Activated T-helper 17 cell treated with anti-CD3 and anti-CD28 coated beads, Interleukin-2, amount 50 U/mL, for 72 hours (primary cell): ENCODE measurements at places on chromosomes 5 and 9. TPM values are rescaled to one million over a fixed set of nuclear protein-coding genes. Genes with fewer than 3 reads are reported as not detected.
A peak's percentile ranks its signal among the peaks of the same experiment; 100 is the strongest.

The NDUFAF2 gene
- total RNA-seq: 13.6 TPM

The PDE8B gene
- not detected for total RNA-seq

The FBLL1 gene
- 1.1 TPM for total RNA-seq

The PCDHB12 gene
- total RNA-seq: not detected

The MLLT3 gene
- total RNA-seq: 54.9 TPM

The DNAI1 gene
- total RNA-seq: not detected

The MAP1B gene
- 0.11 TPM for total RNA-seq

DNA sequence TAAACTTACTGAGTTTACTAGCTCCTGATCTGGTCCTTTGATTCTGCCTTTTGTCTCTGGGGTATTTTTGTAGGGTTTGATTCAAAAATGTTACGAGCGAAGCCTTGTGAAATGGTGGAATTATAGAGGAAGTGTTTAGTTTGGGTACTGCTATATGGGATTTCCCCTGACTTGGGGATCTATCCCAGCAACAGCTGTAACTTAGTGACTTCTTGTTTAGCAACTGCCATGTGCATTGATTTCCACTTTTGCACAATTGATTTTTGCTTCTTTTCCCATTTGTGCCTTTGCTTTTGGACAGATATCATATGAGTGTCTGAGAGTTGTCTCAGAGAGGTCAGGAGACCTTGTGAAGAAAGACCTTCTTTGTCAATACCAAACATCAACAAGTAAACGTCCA is 248.5 kb upstream of the DAP start:
- no peak for ATAC-seq

DNA sequence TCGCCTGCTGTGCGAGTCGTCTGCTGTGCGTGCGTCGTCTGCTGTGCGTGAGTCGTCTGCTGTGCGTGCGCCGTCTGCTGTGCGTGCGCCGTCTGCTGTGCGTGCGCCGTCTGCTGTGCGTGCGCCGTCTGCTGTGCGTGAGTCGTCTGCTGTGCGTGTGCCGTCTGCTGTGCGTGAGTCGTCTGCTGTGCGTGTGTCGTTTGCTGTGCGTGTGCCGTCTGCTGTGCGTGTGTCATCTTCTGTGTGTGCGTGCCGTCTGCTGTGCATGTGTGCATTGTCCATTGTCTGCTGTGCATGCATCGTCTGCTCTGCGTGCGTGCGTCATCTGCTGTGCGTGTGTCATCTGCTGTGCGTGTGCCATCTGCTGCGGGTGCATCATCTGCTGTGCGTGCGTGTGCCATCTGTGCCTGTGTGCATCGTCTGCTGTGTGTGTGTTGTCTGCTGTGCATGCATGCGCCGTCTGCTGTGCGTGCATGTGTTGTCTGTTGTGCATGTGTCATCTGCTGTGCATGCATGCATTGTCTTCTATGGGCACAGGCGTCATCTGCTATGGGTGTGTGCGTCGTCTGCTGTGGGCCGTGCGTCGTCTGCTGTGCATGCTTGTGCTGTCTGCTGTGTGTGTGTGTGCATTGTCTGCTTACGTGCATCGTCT is 68.6 kb upstream of the IRX4 start:
- no peak for ATAC-seq

DNA sequence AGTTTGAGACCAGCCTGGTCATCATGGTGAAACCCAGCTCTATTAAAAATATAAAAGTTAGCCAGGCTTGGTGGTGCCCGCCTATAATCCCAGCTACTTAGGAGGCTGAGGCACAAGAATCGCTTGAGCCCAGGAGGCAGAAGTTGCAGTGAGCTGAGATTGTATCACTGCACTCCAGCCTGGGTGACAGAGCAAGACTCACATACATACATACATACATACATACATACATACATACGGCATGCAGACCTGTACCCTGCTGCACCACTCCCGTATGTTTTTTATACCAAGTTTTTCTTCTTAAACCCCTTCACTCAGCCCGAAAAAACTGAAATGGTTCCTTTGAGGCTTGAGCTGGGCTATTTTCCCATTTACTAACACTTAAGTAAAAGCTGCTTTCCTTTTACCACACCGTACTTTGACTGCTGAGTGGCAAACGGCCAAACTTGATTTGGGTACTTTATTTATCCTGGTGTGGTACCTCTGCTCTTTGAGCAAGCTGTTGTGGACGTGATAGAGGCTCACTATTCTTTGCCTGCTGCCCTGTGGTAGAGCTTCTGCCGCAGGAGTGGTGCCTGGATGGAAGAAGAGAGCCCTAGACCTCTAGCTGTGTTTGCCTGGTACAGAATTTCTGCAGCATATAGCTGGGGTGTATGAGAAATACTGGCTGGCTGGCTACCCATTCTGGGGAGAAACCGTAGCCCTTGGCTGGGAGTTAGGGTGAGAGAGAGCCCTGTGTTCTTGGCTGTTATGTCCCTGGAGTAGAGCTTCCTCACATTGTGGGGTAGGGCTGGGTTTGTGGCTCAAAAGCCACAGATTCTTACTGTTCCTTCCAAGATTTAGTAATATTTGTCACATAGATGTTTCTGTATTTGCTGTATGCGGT is 19.4 kb downstream of the IPO11 start:
- no peak for ATAC-seq

DNA sequence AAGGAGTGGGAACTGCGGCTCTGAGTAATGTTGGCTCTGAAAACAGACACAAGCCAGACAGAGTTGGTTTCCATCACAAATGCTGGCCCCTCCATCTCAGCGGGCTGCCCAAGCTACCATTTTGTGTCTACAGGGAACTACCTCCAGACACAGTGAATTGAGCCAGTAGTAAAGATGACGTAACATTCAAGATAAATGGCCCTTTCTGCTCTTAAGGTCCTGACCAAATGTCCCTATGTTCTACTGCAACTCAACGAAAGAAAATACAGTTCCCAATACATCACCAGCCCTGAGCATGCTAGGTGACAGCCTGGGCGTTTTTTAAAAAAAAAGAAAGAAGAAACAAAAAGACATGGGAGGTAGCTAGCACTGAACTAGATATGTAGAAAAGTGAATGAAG is 227.8 kb upstream of the RASEF start:
- ATAC-seq: no peak

- no peak for ATAC-seq
Measured at GRCh38 chr5:66646570-66646969, 50.4 kb downstream of the MAST4 start.

- ATAC-seq: peak; percentile 31
Measured at GRCh38 chr5:81188962-81189361, 44.2 kb upstream of the CKMT2 start.

GRCh38 chr9:96523374-96523773 is 73.4 kb downstream of the HABP4 start:
- no peak for ATAC-seq

DNA sequence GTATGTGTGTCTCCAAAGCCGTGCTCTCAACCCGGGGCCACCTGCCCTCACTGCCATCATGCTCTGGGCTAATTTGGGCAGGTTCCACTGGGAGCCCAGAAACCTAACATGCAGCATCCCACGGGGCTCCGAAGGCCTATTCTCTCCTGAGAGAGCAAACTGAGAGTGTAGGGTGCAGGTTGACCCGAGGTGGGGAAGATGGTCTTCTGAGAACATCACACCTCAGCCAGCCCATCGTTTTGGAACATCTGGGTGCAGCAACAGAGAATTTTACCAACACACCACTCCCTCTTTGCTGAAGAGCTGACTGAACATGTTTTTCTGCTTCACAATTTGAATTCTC is 294.6 kb upstream of the TUT7 start:
- no peak for ATAC-seq

GRCh38 chr5:151491062-151491461 is 43.7 kb downstream of the SLC36A1 start:
- ATAC-seq: no peak

- no peak for ATAC-seq
Measured at GRCh38 chr5:10502130-10502529, 60.5 kb downstream of the ROPN1L start.

GRCh38 chr5:129359450-129359849 is 100.6 kb upstream of the ADAMTS19 start:
- no peak for ATAC-seq

DNA sequence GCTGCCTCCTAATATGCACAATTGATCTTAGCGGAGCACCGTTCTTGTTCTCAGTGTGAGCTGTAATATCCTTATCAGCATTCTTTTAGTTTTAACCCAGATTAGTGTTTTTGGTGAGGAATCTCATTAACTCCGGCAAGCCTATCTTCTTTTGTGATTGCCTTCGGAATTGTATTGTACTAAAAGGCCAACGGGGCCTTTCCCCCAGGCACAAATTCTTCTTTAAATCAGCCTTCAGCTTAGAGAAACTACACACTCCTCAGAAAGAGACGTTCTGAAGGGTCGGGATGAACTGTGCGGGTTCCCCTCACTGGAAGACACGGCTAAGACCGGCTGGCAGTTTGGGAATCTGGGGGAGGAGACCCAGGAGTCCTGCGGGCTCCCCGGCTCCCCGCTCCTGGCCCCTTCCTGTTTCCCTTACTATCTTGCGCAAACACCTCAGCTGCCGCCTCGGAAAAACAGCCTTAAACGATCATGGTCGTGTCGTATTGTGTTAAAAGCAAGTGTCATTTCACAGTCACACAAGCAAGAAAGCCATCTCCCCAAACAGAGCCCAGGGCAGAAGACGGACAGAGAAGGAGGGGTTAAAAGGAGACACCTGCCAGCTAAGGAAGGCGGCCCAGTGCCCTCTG is 353.1 kb upstream of the IRX2 start:
- ATAC-seq: no peak

DNA sequence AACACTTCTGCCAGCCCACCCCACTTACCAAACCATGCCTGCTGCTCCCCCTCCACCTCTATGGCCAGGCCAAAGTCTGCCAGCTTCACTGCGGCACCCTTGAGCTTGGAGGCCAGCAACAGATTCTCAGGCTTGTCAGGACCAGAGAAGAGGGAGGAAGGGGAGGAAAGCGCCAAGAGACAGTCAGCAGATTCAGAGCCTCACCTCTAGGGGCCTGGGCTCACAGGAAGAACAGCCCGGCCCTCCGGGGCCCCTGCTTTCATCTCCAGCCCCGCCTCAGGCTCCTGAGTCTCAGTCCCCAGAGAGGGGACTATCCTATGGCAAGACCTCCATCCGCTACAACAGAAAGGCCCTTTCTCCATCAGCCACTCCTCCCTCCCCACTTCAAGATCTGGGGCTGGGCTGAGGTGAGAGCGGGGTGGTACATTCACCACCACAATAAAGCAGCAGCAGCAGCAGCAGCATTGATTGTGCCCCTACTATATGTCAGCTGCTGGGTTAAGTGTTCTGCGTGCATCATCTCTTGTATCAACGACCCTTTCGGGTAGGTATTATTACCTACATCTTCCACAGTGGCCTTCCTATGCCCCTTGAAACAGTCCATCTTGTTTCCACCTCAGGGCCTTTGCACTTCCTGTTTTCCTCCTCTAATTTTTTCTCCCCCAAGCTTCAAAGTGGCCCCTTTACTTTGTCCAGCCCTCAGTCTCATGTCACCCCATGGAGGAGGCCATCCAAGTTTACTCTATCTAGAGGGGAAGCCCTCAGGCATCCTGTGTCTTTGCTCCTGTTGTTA is 36.0 kb downstream of the CAMK2A start:
- no peak for ATAC-seq

GRCh38 chr9:99591770-99592169 is 229.9 kb upstream of the NR4A3 start:
- ATAC-seq: no peak

- ATAC-seq: peak; percentile 75
Measured at GRCh38 chr9:21381448-21382339, 3.5 kb downstream of the IFNA2 start.

DNA sequence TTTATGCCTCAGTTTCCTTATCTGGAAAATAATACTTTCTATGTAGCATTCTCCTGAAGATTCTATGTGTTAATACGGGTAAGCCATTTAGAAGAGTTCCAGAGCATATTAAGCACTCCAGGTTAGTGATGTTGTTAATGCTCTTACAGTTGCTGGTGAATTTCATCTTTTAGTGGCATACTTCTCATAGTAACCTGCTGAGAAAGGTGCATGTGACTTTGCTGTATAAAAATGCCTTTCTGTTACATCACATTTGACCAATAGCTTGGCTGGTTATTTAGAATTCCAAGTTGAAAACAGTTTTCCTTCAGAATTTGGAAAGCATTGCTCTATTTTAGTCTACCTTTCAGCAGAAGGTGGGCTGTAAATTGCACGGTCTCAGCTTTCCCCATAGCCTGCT is 27.2 kb downstream of the GCNT1 start:
- no peak for ATAC-seq
